ENCODE measurements at places on chromosomes 1 and 21.

DNA sequence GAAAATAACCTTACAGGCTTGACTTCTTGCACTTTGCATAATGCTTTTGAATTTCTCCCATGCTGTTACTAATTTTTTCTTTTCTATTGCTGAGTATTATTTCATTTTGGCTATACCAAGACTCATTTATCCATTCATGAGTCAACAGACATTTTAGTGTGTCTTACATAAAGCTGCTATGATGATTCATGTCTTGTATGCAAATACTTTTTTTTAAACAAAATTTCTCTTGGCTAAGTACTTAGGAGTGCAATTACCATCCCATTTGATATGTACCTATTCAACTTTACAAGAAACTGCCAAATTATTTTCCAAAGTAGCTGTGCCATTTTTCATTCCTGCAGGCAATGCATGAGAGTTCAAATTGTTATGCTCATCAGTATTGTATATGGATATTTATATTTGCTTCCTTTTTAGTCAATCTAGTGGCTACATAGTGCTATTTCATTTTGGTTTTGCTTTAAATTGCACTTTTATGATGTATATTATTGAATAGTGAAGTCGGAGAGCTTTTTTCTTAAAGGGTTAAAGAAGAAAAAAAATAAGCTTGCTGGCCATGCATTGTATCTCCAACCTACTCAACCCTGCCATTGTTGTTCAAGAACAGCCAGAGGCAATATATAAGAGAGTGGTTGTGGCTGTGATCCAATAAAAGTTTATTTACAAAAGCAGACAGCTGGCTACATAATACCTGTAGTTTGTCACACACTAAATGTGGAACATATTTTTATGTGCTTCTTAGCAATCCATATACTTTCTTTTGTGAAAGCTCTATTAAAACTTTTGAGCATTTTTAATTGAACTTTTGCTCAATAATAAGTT lies 862.8 kb downstream of the KCNT2 start:
- no peak for DNase-seq

GRCh38 chr1:51906306-51907078 lies 28.0 kb upstream of the NRDC start:
- peak; percentile 85 for DNase-seq

DNA sequence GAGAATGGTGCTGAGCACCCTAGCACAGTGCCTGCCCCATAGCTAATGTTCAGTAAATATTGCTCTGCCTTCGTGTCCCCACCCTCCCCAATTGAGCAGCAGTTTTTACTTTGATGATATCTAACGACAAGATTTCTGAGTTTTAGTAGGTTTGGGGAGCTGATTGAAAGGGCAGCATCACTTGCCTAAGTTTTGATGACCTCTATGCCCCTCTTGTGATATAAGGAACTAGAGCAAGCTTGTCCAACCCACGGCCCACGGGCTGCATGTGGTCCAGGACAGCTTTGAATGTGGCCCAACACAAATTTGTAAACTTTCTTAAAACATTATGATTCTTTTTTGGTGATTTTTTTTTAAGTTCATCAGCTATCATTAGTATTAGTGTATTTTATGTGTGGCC lies 1.6 kb downstream of the CNIH4 start:
- DNase-seq = no peak

GRCh38 chr1:245306020-245306419 lies 151.2 kb downstream of the KIF26B start:
- no peak for DNase-seq

DNA sequence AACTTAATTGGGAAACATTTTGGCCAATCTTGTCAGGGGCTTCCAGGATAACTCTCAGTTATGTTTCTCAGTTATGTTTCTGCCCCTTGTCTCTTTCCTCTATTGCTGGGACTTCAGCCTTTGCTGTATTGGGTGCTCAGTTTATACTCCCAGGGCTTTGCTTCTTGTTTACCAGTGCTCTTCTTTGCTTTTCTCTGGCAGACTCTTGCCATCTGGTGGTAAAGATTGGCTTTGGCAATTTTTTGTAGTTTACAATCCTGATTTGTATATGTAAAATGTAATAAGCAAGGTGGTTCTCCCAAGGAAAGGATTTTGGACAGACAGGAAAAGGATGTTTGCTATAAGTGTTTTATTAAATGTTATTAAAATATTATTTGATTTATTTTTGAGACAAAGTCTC lies 37.9 kb downstream of the FABP3 start:
- DNase-seq = no peak

- DNase-seq = no peak
Measured at GRCh38 chr1:94919241-94920030, 7.5 kb downstream of the CNN3 start.

GRCh38 chr1:207719234-207719633 lies 32.6 kb upstream of the CD46 start:
- no peak for DNase-seq

GRCh38 chr1:91122106-91122717 lies 100.4 kb upstream of the ZNF644 start:
- no peak for DNase-seq

DNA sequence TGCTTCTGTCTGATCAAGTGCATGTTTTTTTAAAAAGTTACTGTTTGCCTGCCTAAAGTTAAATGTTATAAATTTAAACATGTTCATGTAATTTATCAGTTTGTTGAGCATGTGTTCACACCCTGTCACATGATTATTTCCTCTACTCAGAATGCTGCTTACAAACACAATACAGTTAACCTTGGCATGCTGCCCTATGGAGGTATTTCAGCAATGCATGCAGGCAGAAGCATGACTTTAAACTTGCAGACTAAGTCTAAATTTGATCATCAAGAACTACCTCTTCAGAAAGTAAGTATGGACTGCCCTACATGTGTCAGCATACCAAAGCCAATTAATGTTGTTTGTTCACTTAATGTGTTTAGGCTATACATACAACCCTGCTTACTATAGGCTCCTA lies 161.6 kb downstream of the LRRC40 start:
- peak; percentile 32 for DNase-seq

- no peak for DNase-seq
Measured at GRCh38 chr1:94468708-94469107, 50.5 kb downstream of the ABCD3 start.

DNA sequence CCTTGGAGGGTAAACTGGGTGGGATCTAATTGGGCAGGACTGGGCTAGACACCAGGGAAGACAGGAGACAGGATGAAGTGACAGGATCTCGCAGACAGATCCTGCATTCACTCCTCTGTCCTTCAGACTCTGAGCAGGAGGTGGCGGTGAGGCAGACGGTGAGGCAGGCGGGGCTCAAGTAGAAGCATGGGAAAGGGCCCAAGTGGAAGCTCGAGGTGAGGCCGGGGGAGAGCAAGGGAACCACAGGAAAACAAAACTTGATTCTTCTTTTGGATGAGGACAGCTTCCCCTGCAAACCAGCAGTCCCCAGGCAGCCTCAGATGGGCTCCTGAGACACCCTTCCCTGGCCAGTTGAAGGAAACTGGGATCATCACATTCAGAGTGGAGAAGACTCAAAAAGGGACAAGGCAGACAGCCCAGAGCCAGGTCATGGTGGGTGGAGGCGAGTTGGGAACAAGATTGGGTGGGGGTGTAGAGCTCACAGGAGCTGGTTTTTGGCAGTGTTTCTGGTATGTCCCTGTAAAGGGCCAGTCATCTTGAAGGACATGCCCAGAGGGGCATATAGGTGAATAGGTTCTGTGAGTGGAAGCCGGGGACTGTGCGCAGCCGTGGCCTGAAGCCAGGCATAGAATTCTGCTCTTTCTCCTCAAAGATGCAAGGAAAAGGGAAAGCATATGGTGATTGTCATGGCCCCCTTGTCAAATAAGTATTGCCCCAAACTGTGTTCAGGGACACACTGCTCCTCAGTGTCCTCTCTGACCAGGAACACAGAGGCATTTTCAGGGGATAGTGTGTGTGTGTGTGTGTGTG lies 18.0 kb downstream of the INKA2 start:
- DNase-seq = no peak

DNA sequence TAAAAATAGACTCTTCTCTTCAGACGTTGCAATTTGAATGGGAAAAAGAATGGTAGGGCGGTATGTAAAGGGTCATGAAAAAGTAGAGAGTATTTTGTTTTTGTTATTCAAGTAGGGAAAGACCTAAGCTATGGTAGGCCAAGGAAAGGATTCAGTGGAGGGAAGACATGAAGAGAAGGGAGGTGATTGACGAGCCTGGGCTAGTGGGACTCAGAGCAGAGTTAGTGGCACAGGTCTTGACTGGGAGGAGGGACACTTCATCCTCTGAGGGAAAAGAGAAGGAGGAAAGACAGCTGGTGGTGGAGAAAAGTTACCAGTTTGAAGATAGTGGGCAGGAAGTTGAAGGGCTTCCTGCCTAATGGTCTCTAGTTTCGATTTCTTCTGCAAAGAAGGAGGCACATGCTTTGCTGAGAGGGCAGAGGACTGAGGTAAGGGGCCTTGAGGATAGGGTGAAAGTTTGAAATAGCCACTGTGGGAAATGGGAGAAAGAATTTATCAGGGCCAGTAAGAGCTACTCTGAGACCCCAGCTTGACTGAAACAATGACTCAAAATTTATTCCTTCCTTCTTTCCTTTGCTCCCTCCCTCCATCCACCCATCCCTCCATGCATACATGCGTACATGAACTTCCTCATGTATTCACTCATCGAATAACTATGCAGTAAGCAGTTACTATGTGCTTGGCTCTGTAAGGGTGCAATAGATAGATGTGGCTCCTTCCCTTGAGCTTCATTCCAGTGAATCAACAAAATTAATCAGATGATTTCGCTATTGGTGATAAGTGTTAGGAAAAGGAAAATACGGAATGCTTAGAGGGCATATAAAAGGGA lies 4.2 kb downstream of the CD48 start:
- DNase-seq = no peak

- no peak for DNase-seq
Measured at GRCh38 chr1:213720032-213720431, 267.7 kb upstream of the PROX1 start.

- no peak for DNase-seq
Measured at GRCh38 chr1:173117761-173118160, 67.0 kb upstream of the TNFSF18 start.

GRCh38 chr1:206589206-206589605 lies 23.1 kb downstream of the EIF2D start:
- no peak for DNase-seq

DNA sequence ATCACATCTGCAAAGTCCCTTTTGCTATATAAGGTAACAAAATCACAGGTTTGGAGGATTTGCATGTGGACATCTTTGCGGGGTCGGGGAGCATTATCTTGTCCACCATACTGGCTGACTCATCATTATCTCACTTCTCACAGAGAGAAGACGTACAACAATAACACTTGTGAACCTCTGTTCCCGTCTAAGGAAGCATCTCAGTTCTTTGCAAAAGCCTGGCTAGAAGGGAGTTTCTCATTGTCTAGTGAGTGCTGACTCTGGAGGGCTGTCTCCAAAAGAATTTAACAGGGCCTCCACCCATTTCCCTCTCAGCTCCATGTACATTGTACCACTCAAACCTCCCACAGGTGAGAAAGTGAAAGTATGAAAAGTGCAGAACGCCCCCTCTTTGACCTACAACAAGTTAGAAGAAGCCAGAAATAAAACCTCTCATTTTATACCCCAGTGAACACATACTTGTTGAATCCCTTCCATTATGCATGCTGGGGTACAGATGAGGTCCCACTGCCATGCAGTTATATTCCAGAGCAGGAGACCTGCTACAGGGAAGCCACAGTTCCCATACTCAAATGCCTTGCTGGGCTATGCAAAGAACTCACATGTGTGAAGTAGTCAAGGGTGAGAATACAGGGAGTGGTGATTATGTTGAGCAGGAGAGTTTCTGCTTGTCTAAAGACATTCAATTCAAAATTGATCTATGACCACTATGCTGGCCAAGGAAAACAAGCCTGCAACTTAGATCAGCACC lies 121.7 kb upstream of the PRDX6 start:
- DNase-seq = no peak

DNA sequence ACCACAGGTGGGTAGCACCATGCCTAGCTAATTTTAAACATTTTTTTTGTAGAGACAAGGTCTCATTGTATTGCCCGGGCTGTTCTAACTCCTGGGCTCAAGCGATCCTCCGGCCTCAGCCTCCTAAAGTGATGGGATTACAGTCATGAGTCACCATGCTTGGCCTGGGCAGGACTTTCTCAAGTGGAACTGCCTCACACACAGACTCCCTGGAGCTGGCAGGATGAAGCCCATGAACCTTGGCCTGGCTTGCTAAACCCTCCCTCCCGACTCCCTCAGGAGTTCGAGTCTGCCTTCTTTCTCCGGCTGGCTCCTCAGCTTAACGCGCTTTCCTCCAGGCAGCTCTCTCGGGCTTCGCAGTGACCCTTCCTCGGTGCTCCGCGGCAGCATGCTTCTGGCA lies 7.7 kb upstream of the ECE1 start:
- no peak for DNase-seq

DNA sequence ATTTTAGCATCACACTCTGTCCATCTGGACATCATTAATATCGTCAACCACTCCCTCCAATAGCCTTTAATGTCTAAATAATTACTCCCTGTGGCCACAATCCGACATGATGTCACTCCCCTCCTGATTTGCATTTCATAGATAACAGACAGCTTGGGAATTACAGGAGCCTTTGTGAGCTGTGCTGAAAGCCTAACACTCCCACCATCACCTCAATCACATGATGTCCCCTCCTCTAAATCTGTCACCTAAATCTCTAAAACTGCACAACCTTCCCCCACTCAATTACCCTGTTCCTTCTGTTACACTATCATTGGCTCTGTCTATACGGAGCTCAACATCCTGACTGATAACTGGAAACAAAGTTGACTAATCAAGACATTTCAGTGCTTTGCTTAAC lies 14.3 kb downstream of the NHLH2 start:
- peak; percentile 63 for DNase-seq

- DNase-seq = no peak
Measured at GRCh38 chr1:217369271-217369981, 261.5 kb downstream of the GPATCH2 start.

GRCh38 chr21:29640080-29640508 lies 299.7 kb downstream of the GRIK1 start:
- no peak for DNase-seq

DNA sequence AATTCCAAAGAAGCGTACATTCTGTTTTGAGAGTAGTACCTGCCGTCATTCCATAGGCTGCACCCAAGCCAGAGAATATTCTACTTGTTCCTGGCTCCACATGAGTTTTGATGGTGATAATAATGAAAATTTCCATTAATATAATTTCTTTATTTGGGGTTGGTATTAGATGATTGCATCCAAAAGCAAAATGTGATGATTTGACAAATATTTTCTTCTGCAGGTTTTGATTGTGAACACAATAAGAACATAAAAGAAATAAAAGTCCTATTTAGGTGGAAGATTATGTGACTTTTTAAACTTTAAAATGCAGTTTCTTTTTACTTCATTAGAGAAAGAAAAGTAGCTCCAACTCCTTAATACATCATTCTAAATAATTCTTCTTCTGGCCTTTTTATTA lies 284.8 kb upstream of the FMN2 start:
- DNase-seq = no peak

GRCh38 chr1:65235867-65236805 lies 73.2 kb upstream of the DNAJC6 start:
- no peak for DNase-seq

All from spinal cord (tissue), 10 donors.